ENCODE measurements at places on chromosomes 12 and 14.

DNA sequence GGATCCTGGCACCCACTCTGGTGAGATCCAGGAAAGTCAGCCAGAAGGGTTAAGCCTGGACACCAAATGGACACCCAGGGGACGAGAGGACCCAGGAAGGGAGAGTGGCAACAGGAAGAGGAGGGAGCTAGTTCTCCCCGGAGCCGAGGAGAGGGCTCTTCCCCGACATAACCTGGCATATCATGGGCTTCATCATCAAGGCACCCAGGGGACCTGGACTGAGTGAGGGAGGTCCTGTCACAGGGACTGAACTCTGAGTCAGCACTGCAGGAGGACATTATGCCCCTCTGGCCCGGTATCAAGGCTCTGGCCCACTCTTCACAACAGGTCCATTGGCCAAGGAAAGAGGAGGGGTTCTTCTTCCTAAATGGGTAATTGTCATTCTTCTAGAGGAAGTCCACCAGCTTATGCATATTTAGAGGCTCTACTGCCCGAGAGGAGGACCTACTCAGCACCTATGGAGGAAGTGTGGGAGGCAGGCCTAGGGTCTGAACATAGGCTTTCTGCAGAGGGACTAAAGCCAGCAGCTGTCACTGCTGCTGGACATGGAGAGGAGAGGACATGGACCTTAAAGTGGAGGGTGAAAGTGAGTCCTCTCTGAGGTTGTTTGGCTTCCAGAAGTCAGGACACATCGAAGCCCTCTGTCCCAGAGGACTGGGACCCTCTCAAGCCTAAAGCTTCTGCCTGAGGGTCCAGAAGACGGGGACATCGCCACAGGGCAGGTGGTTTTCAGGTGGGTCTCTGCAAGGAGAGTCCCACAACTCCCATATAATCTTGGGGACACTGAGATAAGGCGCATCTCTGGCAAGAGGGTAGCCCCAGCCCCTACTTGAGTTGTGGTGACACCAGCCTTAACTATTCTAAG lies 18.6 kb downstream of the ISCA2 start:
- no peak for DNase-seq

DNA sequence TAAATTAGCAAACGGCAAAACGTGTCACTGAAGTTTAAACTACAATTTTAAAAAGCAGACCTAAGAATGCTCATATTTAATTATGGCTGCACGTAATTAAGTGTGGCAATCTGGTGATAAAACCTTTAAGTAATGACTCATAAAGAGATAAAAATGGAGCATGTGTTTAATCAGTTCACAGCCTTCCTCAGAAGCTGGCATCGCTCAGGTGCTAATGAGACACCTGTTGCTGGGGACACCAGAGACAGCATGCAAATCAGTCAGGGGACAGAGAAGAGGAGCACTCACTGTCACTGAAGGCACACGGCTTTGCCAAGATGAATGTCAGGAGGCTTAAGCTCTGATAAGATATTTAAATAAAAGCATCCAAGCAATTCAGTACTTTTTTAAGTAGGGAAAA lies 840.3 kb downstream of the GALC start:
- no peak for DNase-seq

DNA sequence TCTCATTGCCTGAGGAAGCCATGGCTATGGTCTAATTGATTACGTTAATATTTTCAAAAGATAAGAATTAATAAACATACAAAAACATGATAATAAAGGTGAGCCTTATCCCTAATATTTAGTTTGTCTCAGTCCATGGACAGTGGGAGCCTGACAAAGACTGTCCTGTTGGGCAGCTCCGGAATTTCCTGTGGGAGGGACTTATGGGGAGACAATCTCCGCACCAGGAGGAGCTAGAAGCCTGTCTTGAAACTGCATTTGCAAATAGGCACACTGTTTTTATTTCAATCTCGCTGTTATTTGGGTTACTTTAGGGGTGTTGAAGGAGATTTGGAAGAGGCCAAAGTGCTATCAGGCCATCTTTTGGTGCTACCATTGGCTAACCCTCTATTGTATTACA lies 50.8 kb upstream of the ZDHHC17 start:
- DNase-seq, result no peak

- no peak for DNase-seq
Observed at GRCh38 chr12:59151243-59151642, 230.9 kb upstream of the LRIG3 start.

DNA sequence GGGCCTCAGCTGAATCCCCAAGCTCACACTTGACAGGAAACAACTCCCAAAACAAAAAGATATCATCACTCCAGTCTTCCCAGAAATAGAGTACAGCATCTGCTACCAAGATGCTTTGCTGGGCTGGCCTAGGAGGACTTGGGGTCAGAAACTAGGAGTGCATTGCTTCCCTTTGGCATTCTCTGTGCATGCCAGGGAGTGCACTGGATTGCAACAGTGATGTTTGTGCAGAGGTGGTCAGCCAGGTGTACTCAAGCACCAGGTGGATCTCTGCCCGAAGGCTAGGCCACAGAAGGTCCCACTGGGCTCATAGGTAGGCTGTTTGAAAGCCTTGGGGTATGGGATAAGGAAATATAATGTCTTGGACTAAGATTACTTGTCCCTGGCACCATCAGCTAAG lies 51.1 kb downstream of the RAB35 start:
- no peak for DNase-seq

DNA sequence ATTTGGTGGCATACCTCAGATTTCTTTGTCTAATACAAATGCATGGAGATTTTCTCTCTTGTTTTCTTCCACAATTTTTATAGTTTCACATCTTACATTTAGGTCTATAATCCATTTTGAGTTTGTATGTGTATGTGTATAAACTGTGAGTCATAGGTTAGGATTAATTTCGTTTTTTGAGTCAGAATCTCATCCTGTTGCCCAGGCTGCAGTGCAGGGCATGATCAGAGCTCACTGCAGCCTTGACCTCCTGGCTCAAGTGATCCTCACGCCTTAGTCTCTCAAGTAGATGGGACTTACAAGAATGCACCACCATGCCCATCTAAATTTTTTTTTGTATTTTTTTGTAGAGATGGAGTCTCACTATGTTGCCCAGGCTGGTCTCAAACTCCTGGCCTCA lies 71.6 kb downstream of the OTOGL start:
- DNase-seq, result no peak

GRCh38 chr12:124636138-124636978 lies 68.9 kb upstream of the NCOR2 start:
- no peak for DNase-seq

DNA sequence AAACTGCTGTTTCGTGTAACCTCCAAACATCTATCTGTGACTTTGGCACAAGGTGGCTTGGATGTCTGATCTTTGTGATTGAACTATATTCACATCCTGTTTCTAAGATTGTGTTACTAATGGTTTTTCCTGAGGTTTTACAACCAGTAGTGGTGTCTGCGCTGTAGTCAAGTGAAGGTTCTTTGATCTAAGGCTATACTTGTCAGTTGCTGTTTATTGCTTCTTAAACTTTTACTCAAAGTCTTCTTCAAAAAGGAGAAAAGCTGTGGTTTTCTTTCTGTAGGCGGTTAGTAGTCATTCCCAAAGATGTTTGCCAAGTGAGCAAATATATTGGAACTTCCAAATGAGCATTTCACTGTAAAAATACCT lies 12.3 kb upstream of the CALM1 start:
- no peak for DNase-seq

DNA sequence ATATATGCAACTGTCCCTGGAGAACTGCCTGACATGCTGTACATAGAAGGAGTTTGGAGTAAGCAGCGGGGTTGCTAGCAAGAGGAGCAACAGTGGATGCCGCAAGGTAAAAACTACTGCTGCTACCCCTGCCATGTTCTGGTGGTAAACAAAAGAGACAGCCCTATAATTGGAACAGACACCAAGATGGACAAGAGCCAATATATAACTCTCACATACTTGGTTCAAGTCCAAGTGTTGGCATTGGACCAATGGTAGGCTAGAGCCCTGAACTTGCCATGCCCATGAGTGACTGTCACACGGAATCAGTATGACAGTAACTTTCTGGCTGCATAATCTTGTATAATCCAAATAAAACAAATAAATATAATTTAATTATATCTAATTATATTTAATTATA lies 13.7 kb downstream of the ATXN7L3B start:
- DNase-seq, result no peak

DNA sequence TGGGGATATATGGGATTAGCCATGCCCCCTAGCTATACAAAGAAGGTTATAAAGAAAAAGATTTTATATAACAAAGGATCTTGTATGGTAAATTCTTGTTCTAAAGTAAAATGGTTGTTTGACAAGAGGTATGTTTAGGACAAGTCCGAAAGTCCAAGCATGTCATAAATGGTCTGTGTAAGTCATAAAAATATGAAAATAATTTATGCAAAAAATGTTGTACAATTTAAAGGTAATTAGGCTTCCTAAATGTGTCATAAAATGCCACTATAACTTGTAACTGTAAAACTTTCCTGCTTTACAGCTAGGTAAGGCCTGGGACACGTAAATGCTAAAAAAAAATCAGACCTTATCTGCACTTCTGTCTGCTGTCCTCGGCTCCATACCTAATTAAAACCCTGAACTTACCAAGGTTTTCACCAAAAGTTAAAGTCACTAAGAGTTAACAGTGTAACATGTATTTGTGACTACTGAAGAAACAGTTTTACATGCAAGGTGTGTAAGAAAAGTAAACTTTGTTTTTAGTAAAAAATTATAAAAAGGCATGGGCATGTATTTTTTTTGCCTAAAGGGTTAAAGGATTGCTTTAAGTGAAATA lies 110.0 kb upstream of the RESF1 start:
- DNase-seq, result no peak

GRCh38 chr12:49708851-49709250 lies 1.6 kb upstream of the FMNL3 start:
- no peak for DNase-seq

DNA sequence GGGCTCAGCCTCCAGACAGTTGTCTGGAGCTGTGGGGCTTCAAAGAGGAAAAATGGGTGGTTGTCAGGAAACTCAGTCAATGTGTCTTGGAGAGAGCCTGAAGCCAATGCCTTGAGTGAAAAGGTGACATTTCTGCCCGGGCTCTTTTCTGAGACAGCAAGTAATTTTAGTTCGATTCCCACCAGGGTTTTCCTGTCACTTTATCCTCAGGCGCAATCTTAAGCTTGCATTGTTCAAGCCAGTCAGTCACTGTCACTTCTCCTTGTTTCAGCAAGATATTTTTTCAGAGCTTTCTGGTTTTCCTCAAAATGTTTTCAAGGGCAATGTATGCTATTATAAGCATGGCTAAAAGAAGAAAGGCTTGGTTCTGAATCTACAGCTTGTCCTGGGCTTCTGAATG lies 404.7 kb upstream of the SEL1L start:
- DNase-seq, result no peak

- no peak for DNase-seq
Observed at GRCh38 chr12:109503611-109504010, 26.2 kb downstream of the UBE3B start.

- no peak for DNase-seq
Observed at GRCh38 chr14:65239143-65239937, 137.0 kb upstream of the MAX start.

- no peak for DNase-seq
Observed at GRCh38 chr14:56817396-56817921, 7.2 kb upstream of the OTX2 start.

All from stimulated activated CD8-positive, alpha-beta memory T cell treated with anti-CD3 and anti-CD28 coated beads, Interleukin-4, amount 100 ng/mL, for 1 hour (primary cell).